Psoas muscle (tissue), 8 donors: ENCODE measurements at places on chromosomes 7 and 10. TPM values are rescaled to one million over a fixed set of nuclear protein-coding genes. Genes with fewer than 3 reads are reported as not detected.

GATA3 gene
- total RNA-seq = 1.1 TPM

SDK1 gene
- 1.6 TPM for total RNA-seq

MRLN gene
- 119 TPM for total RNA-seq

NCF1 gene
- total RNA-seq = 1.4 TPM
